ENCODE measurements at places on chromosomes 6 and 20. TPM values are rescaled to one million over a fixed set of nuclear protein-coding genes. Genes with fewer than 3 reads are reported as not detected.

Gene SEMG1
- not detected for total RNA-seq

Gene GABRR1
- total RNA-seq, result not detected

Gene HMGN3
- 148 TPM for total RNA-seq

Gene GNRH2
- not detected for total RNA-seq

Gene COX7A2
- total RNA-seq, result 945 TPM

Gene OXT
- total RNA-seq, result not detected

Gene ZNF311
- total RNA-seq, result 0.08 TPM

Gene BTBD3
- 28.4 TPM for total RNA-seq

Gene SLC32A1
- not detected for total RNA-seq

Gene KIAA1586
- total RNA-seq, result 6.5 TPM

Gene GSTA2
- not detected for total RNA-seq

Gene ISM1
- total RNA-seq, result 1.5 TPM

Gene TOX2
- total RNA-seq, result 0.46 TPM

Gene RPS6KA2
- total RNA-seq, result 50.2 TPM

Gene BTNL2
- not detected for total RNA-seq

Gene SLC52A3
- total RNA-seq, result 2.2 TPM

Gene EDN1
- total RNA-seq, result 2.2 TPM

Gene UBR2
- 32.0 TPM for total RNA-seq

Gene GABRR2
- total RNA-seq, result 0.54 TPM

Gene KHDRBS2
- total RNA-seq, result not detected

Gene NRSN1
- not detected for total RNA-seq

Gene RAET1L
- total RNA-seq, result not detected

Gene SLC17A1
- total RNA-seq, result not detected

Gene WFDC9
- not detected for total RNA-seq
